ENCODE measurements at places on chromosomes 3 and 15.
A peak's percentile ranks its signal among the peaks of the same experiment; 100 is the strongest.

- no peak for DNase-seq
These were observed 539.3 kb downstream of the SQOR start for GRCh38 chr15:46174122-46174521.

DNA sequence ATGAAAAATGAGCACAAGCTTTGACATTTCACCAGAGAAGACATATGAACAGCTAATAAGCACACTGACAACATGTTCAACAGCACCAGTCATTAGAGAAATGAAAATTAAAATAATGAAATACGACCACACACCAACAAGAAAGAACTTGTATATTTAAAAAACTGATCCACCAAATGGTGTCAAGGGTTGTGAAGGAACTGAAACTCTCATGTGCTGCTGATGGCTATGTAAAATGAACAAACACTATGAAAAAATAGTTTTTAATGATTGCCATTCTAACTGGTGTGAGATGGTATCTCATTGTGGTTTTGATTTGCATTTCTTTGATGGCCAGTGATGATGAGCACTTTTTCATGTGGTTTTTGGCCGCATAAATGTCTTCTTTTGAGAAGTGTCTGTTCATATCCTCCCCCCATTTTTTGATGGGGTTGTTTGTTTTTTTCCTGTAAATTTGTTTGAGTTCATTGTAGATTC lies 193.8 kb downstream of the SCAPER start:
- no peak for DNase-seq

DNA sequence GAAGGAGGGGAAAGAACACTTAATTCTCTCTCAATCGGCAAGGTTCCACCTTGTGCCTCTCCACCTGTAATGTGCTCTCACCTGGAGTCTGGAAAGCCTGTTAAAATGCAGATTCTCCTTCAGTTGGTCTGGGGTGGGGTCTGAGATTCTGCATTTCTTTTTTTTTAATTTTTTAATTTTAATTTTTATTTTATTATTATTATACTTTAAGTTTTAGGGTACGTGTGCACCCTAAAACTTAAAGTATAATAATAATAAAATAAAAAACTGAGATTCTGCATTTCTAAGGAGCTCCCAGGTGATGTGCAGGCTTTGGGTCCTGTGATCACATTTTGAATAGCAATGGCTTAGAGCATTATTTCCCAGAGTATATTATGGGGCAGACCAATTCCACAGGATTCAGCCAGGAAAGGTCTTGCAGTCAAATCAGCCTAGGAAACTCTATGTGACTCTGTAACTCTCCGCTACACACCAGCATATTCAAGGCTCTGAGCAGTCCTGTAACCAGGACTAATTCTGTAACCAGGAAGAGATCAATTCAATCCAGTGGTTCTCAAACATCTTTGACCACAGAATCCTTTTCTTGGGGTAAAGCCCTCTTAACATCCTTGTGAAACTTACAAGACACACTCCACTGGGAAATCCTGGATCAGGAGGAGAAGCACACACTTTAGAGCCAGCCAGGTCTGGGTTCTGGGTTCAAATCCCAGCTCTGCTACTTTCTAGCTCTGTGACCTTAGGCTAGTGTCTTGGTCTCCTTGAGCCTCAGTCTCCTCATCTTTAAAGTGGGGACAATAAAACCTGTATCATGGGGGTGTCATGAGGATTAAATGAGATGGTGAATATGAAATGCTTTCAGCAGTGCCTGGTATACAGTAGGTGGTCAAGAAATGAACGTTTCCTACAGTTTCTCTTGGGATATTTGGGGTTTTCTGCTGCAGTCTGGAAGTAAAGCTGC lies 62.3 kb upstream of the SEC13 start:
- no peak for DNase-seq

- DNase-seq = no peak
These were observed 213.0 kb upstream of the ROBO2 start for GRCh38 chr3:76826861-76827260.

DNA sequence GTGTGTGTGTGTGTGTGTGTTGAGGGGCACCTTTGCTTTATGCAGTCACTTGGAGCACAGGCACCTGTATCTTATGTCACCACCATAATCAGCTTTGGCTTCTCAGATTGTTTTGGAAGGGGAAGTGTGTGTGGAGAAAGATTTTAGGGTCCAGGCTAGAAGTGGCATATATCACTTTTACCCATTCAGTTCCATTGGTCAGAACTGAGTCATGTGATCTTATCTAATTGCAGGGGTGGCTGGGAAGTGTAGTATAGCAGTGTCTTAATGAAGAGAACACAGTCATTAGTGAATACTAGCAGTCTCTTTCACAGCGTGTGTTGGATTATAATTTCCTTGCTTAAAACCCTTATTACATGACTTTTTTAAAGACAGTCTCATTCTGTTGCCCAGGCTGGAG lies 20.6 kb downstream of the NCK1 start:
- DNase-seq = no peak

DNA sequence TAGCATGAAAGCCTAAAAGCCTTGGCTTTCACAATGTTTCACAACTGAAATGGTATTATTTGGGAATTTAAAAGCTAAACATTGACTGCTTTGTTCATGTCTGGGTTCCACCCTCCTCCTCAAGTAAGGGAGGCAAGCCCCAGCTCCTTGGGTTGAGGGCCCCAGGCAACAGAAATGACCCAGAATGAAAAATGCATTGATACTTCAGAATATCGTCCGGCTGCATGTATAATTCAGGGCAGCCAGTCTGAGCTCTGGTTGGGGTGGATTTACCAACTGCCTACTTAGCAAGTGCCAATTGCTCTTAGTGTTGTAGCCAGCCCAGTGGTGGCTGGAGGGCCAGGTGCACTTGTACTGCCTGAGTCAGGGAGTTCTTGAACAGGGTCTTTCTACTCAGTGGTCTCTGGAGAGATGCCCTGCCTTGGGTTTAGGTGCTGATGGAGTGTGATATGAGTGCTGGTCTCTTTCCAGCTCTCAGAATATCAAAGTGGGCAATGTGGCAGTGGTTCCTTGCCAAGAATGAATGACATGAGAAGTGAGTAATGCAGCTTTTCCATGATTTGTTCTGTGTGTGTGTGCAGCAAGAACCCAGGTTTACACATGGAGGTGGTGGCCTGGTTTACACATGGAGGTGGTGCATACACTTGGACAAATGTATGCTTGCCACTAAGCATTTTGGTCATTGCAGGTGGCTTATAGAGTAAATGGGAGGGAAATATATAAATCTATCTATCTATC lies 40.9 kb upstream of the ADAMTSL3 start:
- DNase-seq = no peak

- peak; percentile 82 for DNase-seq
These were observed 74.8 kb upstream of the NTRK3 start for GRCh38 chr15:88331291-88331690.

- DNase-seq = no peak
These were observed 67.6 kb upstream of the LSAMP start for GRCh38 chr3:116512931-116513330.

DNA sequence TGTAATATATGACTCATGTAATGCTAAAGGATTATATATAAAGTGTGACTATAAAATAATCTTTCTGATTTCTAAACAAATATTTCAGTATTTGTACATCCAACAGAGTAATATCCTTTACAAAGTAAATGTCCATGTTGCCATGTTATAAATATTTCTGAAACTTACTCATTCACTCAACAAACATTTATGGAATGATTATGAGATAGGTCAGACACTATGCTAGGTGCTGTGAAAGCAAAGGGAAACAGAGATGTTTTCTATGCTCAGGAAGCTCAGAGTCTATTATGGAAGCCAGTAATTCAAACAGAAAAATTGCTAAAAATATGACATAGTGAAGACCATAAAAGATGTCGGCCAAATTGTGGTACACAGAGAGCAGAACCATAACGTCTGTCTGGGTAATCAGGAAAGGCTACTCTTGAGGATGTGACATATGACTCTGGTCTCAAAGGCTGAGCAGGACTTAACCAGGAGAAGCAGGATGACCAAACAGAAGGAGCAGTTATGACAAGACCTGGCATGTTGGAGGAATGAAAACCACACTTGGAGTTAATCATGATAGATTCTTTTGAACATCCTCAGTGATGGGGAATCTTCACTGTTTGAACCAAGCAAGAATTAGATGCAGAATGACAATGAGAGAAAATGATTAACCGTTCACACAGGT lies 39.0 kb upstream of the MYO5C start:
- no peak for DNase-seq

- DNase-seq = no peak
These were observed 76.3 kb downstream of the KLHL25 start for GRCh38 chr15:85718271-85718971.

DNA sequence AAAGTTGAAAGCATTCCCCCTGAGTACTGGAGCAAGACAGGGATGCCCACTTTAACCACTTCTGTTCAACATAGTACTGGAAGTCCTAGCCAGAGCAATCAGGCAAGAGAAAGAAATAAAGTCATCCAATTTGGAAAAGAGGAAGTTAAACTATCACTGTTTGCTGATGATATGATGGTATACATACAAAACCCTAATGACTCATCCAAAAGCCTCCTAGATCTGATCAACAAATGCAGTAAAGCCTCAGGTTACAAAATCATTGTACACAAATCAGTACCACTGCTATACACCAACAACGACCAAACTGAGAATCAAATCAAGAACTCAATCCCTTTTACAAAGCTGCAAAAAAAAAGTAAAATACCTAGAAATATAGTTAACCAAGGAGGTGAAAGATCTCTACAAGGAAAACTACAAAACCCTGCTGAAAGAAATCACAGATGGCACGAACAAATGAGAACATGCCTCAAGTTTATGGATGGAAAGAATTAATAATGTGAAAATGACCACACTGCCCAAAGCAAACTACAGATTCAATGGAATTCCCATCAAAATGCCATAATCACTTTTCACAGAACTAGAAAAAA lies 40.3 kb downstream of the RPL39L start:
- DNase-seq = no peak

- no peak for DNase-seq
These were observed 172.5 kb downstream of the POTEB3 start for GRCh38 chr15:21267671-21268395.

DNA sequence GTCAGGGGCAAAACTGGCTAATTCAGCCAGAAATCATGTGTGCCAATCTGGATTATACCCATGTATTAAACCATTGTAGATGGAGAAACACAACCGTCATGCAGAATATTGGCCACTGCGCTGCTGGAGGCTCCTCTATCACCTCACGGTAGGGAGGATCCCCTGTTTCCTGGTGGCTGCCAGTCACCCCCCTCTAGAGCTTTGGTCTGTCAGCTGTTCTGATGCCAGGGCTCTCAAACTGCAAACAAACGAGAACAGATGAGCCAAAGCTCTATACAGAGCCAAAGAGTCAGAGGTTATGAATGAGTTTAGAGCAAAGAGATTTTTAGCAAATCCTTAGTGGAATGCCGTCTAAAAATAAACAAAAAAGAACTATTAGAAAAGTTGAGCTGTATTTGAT lies 62.5 kb downstream of the IL20RB start:
- no peak for DNase-seq

GRCh38 chr3:197775317-197775716 lies 15.7 kb upstream of the LRCH3 start:
- DNase-seq = no peak

DNA sequence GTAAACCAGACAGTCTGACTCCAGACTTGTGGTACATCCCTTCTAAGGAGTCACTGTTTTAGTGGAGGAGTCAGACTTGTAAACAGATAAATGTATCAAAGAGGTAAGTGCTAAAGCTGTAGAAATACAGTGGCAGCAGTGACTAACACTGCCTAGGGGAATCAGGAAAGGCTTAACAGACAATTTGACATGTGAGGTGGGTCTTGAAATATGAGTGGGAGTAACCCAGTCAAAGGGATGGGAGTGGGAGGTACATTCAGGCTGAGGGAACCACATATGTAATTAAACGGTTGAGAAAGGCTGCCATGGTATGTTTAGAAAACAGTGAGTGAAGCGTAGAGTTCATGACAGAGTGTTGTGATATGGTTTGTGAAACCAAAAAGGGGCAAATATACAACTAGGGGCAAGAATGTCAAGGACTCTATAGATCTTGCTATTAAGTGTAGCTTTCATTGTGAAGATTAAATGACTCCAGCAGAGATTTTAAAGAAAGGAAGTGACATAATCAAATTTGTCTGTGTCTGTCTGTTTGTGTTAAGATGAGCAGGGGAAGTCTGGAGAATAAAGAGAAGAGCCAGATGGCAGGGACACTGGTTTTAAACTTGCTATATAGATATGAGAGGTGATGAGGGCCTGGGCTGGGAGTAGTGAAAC lies 11.2 kb upstream of the ALCAM start:
- no peak for DNase-seq

DNA sequence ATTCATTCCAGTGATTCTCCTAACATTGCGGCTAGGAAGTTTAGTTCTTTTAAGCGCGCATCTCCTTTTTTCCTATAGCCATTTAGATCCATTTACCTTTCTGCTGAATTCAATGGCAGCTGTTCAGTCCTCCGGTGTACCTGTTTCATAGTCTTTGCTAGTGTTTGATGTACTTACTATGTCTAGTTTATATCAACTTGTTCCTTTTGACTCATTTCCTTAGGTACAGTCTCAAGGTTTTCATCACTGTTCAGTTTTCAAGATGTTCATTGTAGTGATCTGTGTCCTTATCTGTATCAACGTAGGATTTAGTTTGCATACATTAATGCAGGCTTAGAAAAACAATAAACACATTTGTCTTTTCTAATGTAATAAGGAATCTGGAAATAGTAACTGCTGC lies 59.0 kb upstream of the MBNL1 start:
- no peak for DNase-seq

DNA sequence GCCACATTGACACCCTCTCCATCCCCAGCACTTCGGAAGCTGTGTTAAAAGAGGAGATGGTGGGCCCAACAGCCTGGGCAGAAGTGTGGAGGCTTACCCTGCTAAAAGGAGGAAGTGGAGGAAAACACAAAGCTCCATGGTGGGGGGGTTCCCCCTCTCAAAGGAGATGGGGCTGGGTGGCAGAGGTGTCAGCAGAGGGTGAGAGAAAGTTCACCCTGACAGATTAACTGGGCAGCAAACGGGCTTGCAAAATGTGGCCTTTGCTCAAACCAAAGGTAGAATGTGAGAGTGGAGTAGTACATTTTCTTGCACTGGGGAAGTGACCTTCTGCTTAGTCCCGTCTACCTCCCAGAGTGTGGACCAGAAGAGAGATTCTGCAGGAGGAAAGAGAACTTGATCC lies 44.7 kb downstream of the MYO1E start:
- peak; percentile 6 for DNase-seq

DNA sequence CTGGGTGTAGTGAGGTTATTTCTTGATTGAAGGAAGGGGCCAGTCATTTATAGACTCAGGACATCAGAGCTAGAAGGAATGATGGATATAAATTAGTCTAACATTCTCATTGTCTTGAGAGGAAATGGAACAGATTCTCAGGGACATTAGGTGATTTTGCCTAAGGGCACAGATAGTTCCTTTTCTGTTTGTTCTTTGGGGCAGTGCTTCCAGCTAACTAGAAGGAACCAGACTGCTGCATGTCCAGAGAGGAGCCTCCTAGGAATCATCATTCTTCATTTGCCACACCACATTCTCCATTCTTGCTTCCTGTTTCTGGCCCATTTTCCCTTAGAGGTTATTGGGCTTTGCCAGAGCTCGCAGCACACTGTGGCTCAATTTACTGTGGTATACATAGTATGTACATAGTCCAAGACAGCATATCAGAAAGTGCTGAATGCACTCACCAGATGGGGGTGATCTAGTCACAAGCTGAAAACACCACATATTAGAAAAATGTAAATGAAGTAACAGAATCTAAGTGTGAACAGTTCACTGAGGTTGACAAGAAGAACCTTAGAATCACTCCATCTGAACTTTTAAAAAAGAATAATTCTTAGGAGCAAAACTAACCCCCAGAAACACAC lies 62.7 kb upstream of the MYZAP start:
- DNase-seq = no peak

Measured in activated CD4-positive, alpha-beta T cell treated with anti-CD3 and anti-CD28 coated beads for 36 hours (primary cell).